Sigmoid colon (tissue), 7 donors: ENCODE measurements at places on chromosomes 2 and 18. TPM values are rescaled to one million over a fixed set of nuclear protein-coding genes. Genes with fewer than 3 reads are reported as not detected.

ALK gene
- 1.1 TPM for total RNA-seq

GPR35 gene
- total RNA-seq: 4.5 TPM

SPAG16 gene
- 70.3 TPM for total RNA-seq

EML6 gene
- 1.1 TPM for total RNA-seq

HOXD8 gene
- total RNA-seq: 19.1 TPM

SGO2 gene
- 2.2 TPM for total RNA-seq

MC2R gene
- not detected for total RNA-seq

LHCGR gene
- total RNA-seq: not detected

QPCT gene
- 94.9 TPM for total RNA-seq

- no peak for DNase-seq
Observed at GRCh38 chr18:13513481-13513880, 212.9 kb downstream of the FAM210A start.

DNA sequence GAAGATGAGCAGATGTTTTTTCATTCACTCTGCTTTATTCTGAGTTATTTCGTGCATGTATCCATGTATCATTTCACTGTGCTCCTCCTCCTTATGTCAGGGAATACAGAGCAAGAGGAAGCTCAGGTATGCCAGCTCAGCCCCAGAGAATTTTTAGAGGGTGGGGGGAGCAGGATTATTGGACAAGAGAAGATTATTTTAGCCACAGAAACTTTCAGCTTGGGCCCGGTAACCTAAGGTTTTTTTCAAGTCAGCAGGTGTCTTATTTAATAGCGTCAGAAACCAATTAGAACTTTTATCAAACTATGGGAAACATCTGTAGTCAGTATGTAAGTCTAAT is 232.9 kb upstream of the SIX3 start:
- DNase-seq: no peak

GRCh38 chr2:130300970-130301348 is 41.7 kb upstream of the IMP4 start:
- DNase-seq: no peak

GRCh38 chr2:60410456-60411146 is 142.9 kb downstream of the BCL11A start:
- no peak for DNase-seq

- no peak for DNase-seq
Observed at GRCh38 chr2:47283659-47284058, 119.3 kb upstream of the MSH2 start.

GRCh38 chr2:39546409-39546808 is 109.3 kb upstream of the MAP4K3 start:
- no peak for DNase-seq

GRCh38 chr2:45982096-45982495 is 315.1 kb upstream of the EPAS1 start:
- DNase-seq: no peak

DNA sequence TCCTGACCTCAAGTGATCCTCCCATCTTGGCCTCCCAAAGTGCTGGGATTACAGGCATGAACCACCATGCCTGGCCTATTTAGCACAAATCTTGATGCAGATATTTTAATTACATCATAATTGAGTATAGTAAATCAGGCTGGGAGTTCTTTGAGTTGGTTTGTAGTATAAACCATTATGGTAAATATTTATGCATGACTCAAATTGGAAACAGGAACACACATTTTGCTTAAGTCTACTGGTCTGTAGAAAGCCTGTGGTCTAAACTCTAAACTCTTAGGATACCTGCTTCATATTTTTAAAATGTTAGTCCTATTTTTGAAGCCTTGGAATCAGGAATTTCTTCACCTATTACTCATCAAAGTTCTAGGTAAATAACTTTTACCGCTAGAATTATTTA is 16.8 kb downstream of the ASXL3 start:
- no peak for DNase-seq

- no peak for DNase-seq
Observed at GRCh38 chr18:64402636-64403035, 253.7 kb upstream of the LINC00305 start.

GRCh38 chr2:128371248-128371630 is 52.6 kb upstream of the HS6ST1 start:
- DNase-seq: peak; percentile 29

DNA sequence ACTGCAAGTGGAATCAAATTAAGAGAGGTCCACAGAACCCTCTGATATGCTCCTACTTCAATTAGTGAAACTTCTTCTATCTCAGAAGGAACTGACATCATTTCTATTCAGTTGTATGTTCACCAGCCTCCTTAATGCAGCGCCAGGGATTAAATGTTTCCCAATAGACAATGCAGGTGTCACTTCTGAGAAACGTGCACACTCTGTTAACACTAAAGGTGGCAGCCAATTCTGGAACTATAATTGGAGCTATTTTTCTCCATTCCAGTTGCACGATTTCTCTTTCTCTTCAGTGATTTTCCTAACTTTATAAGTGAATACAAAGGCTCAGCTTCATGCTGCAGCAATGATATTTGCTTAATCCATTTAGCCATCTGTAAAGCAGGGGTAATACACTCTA is 821.9 kb downstream of the TDRD15 start:
- DNase-seq: no peak

DNA sequence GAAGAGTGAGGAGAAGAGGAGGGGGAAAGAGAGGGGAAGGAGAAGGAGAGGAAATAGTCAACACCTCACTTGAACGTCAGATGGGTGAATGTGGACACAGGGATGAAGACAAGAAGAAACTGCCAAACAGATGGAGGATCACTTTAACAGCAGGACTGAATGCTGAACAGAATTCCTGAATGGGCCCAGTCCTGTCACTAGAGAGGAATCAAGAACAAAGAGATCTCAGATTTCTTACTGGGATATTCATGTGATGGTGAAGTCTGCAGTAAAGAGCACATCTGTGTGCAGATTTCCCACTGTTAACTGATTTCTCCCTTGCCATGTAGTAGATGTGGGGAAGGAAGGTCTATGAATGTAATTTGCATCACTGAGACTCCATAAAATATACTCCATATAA is 135.4 kb downstream of the L3MBTL4 start:
- no peak for DNase-seq

- peak; percentile 79 for DNase-seq
Observed at GRCh38 chr2:65349863-65350262, 82.5 kb downstream of the SPRED2 start.

- no peak for DNase-seq
Observed at GRCh38 chr18:57516056-57516455, 70.4 kb downstream of the FECH start.

- DNase-seq: no peak
Observed at GRCh38 chr2:100077456-100077855, 64.9 kb downstream of the AFF3 start.

- peak; percentile 68 for DNase-seq
Observed at GRCh38 chr2:239305771-239306170, 95.0 kb downstream of the HDAC4 start.

DNA sequence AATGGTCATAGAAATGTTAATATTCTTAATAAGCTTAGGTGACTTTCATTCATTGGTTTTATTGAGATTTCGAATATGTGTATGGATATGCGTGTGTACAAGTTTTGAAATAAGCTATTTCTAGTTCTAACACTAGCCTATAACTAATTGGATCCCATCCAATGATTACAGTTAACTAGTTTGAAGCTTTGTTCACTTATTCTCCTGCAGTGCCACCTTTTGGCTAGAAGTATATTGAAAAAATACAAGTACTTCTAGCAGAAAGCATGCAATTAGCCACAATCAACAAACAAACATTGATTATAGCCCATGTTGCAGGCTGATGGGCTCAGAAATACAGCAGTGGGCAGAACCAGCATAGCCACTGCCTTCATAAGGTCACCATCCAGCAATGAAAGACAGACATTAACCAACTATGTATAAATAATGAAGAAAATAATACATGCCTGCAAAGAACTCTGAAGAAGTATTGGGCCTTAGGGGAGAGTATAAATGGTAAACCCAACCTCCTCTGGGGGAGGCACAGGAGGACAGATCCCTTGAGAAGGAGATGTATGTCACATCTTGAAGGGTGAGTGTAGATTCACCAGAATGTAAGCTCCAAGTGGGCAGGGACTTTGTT is 5.1 kb upstream of the PIEZO2 start:
- no peak for DNase-seq

- no peak for DNase-seq
Observed at GRCh38 chr18:48452861-48453323, 43.7 kb upstream of the ZBTB7C start.
